ENCODE measurements at places on chromosomes 7 and 10. TPM values are rescaled to one million over a fixed set of nuclear protein-coding genes. Genes with fewer than 3 reads are reported as not detected.

LLCFC1 gene
- not detected for total RNA-seq

SEMA3D gene
- total RNA-seq, result 18.1 TPM

SLC35G1 gene
- 8.2 TPM for total RNA-seq

CDNF gene
- 4.8 TPM for total RNA-seq

DNAJC12 gene
- 8.2 TPM for total RNA-seq

MGAM2 gene
- 0.72 TPM for total RNA-seq

GPR141 gene
- 1.7 TPM for total RNA-seq

TAS2R3 gene
- total RNA-seq, result 5.0 TPM

PSD gene
- total RNA-seq, result 6.2 TPM

DNA sequence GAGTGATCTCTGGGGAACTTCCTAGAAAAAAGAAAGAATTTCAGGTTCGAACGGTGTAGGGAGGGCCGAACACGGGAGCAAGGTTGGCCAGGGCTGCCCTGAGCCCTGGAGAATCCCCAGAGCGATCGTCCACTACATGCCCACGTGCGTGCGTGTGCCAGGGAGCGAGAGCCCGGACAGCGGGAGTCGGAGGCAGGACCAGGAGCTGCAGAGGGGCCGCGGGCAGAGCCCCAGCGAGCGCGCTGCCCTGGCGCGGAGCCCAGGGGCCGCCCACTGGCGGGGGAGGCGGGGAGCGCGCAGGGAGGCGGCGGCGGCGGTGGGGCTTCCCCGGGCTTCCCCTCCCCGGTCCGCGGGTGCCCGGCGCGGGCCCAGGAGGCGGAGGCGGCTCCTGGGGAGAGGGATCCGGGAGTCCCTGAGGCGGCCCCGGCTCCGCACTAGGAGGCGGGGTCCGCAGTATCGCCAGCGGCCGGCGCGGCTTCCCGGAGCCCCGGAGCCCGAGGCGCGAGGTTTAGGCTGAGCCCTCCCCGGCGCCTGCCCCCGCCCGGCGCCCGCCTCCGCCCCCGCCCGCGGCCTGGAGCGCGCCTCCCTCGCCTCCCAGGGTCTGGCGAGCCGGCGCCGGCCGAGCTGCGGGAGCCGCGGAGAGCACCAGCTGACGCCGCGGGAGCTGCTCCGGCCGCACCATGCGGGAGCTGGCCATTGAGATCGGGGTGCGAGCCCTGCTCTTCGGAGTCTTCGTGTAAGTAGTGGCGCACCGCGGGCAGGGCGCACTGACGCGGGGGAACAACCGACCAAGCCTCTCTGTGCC, at the start of gene PLPP4:
PLPP4 (plus strand) TSS at position 602 of the 805 bp plus-strand sequence; CDS start at position 681, 79 bp downstream.
- peak; percentile 71 for DNase-seq

- no peak for DNase-seq
Measured at GRCh38 chr7:103702454-103702853, 256.4 kb upstream of the SLC26A5 start.

DNA sequence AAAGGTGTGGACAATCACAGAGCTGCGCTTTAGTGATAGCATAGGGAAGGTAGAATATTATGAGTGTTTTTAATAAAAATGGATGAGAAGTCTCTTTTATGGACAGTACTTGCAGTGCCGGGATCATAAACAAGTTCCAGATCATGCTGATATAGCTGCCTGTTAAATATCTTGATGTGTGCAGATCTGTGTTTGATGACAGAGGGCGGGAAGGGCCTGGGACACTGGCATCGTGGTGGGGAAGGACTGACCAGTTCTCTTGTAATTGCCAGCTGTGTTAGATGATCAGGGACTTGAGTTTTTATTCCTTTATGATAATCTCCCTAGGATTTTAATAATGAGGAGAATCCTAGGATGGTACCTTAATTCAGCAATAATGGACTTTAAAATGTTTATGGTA, 14.6 kb downstream of the SND1 start:
- DNase-seq, result no peak

DNA sequence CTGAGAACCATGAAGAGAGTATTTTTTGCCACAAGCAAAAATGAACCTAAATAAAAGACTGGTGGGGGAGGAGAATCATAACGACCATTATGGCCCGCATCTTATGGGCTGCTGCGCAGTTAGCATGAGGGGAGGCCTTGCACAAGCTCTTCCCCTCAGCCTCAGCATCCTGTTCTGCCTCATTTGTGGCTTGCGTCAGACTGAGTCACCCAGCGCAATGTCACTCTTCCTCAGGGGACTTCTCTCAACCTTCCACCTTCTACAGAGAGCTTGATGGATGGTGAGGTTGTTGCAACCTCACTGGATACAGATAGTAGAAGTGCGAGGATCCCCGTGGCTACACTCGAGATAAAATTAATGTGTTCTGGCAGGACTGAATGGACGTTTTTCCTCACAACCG, 16.8 kb upstream of the GPR15LG start:
- no peak for DNase-seq

DNA sequence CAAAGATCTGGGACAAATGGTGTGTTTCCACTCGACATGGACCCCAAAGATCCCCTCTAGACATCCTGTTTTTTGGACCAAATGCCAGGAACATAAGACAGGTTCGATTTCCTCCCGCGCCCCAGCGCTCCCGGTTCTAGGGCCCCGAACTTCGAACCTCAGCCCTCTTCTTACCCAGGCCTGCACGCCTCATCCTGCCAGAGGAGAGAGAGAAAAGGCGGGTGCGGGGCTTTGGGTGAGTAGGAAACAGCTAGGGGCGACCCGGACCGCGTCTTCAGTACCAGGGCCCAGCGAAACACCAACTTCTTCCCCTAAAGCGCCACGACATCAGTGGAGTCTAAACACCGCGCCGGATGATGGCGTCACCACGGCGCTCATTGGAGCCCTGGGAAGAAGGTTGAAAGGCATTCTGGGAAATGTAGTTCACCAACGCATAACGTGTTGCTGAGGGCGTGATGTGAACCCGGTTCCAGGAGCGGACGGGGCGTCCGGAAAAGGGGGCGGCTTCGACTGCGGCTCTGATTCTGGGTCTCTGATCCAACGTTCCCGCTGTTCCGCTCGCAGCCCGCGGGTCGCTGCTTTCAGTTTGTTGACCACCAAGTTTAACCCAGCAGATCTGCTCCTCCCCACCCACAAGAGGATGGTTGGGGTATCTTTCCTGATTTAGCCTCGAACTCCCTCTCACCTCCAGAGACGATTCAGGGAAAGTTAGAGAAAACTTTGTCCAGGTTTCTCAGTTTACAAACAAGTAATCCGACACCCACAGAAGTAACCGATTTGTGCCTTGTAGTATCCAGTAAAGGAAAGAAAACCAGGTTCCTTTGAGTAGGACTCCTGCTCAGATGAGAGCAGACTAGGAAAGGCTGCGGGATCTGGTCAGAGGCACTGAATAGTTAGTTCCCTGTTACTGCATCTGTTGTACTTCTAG, at the start of gene BET1:
BET1 (minus strand) TSS at position 332 of the 928 bp plus-strand sequence; CDS start at position 193, 139 bp downstream.
- DNase-seq, result peak; percentile 99

GRCh38 chr10:85857791-85858190, 508.8 kb downstream of the GRID1 start:
- DNase-seq, result no peak

- DNase-seq, result peak; percentile 75
Measured at GRCh38 chr10:110857265-110858171, 14.2 kb upstream of the PDCD4 start.

DNA sequence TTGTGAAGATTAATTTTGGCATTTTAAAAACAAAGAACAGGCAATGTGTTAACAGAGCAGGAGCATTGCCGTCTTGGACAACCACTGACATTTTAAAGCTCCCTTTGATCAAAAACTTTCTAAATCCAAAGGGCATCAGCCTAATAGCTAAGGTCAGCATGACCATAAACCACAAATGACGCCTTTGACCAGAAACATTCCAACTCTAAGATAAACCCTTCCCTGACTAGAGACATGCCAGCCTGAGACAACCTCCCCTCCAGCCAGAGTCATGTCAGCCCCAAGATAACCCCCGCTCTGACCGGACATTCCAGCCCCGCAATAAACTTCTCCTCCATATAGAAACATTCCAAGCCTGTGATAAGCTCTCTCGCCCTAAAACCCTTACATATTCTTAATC, 949.4 kb upstream of the POT1 start:
- DNase-seq, result no peak

DNA sequence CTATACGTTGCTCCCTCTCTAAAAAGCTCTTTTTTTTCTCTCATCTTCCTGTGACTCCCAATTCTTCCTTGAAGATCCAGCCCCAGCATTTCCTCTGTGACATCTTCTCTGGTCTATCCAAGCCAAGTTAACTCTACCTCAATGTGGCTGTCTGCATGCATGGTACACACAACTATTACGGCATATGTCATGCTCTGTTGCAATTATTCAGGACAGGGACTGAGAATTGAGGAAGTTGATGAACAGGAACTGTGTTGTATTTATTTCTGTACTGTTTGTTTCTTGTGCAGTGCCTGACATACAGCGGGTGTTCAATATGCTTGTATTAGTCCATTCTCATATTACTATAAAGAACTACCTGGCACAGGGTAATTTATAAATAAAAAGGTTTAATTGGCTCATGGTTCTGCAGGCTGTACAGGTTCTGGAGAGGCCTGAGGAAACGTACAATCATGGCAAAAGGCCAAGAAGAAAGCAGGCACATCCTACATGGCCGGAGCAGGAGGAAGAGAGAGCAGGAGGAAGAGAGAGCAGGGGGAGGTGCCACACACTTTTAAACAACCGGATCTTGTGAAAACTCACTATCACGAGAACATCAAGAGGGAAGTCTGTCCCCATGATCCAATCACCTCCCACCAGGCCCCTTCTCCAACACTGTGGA, 6.3 kb downstream of the TRPV5 start:
- no peak for DNase-seq

DNA sequence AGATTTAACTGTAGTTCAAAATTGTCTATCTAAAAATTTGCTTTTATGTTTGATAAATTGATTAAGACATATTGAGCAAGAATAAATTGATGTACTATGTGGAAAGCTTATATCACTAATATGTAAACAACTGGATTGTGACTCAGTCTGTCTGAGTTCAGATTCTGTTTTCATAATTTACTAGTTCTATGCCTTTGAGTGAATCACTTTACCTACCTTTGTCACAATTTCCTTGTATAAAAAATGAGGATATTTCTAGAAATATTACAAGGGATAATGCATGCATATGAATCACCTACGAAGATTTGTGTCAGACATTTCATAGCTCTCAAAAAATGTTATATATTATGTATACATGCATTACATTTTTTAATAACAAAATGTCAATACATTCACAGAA, 245.1 kb upstream of the ZWINT start:
- DNase-seq, result no peak

- DNase-seq, result no peak
Measured at GRCh38 chr10:112189465-112189864, 5.9 kb upstream of the GPAM start.

GRCh38 chr7:158422196-158422886, 165.3 kb downstream of the PTPRN2 start:
- no peak for DNase-seq

DNA sequence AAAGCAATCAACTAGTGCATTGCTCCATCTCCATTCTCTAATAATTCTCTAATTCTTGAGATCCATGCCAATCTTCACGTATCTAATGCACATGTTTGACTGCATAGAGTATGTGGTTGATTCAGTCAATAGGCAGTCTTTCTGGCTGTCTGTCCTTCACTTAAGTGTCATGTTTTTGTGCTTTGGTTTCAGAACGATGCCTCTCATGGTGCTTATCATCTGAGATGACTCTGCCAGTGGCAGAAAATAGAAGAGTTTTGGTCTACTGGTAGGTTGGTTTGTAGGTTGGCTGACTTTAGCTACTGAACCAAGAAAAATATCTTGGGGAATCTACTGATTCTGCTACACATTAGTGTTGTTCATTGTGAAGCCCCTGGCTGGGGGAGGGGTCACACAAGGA, 364.2 kb downstream of the SFMBT2 start:
- no peak for DNase-seq
